Caki2 (cell line): ENCODE measurements at places on chromosomes 11 and 22. TPM values are rescaled to one million over a fixed set of nuclear protein-coding genes. Genes with fewer than 3 reads are reported as not detected.
A peak's percentile ranks its signal among the peaks of the same experiment; 100 is the strongest.

SOX6 gene
- 0.78 and 2.1 TPM in 2 replicates for total RNA-seq

THY1 gene
- total RNA-seq: 0.10 TPM in 1 of 2 replicates, not detected in the other

MMP12 gene
- total RNA-seq: not detected in 2 replicates

KCNJ11 gene
- 4.7 and 5.3 TPM in 2 replicates for total RNA-seq

DNA sequence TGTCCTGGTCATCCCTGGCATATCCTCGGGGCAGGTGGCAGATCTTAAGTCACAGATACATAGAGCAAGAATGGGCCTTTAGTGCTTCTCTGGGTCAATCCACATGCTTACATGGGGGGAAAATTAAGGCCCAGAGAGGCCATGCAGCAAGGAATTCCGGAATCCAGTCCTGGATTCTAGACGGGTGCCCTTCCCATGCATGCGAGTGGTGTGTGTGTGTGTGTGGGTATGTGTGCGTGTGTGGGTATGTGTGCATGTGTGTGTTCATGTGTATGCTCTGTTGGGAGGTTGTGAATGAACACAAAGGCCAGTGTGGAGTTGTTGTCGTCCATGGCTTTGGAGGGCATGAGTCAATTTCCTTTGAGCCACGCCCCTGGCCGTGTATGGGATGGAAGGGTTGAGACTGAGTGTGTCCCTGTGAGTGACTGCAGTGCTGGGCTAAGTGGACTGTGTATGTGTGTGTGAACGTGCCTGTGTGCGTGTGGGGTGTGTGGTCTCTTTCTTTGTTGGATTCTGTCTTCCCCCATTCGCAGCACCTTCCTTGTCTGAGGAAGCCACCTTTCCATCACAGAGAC, 33.4 kb upstream of the EIF3D start:
- DNase-seq: peak; percentile 23

- DNase-seq: no peak
Observed at GRCh38 chr11:106224172-106224571, 146.7 kb downstream of the AASDHPPT start.

CCDC87 gene
- total RNA-seq: 0.41 and 0.61 TPM in 2 replicates

DNA sequence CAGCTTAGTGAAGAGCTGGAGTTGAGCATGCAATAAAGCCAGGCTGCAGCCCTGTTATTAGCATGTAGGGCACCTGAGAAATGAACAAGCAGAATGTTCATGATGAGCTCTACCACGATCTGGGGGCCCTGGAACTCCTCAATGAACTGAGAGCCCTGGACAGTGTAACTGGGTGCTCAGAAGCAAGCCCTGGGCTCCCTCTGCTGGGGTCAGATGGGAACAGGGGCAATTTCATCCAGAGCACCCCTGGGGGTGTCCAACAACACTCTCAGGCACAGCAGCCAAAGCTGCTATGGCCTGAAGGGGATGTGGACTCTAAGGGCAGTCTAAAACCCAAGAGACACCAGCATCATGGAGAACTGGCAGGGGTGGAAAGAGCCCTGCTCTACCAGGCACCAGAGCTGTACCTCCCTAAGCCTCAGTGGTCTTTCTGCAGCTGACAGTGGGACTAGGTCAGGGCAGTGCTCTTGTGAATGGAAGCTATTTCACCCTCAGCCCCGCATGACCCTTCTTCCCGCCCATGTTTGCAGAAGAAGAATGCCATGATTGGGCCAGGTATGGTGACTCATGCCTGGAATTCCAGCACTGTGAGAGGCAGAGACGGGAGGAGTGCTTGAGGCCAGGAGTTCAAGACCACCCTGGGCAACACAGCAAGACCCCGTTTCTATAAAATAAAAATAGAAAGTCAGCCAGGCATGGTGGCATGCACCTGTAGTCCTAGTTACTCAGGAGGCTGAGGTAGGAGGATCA, 28.9 kb downstream of the THOC5 start:
- peak; percentile 30 for DNase-seq

APOL6 gene
- total RNA-seq: 21.3 and 21.5 TPM in 2 replicates

DNA sequence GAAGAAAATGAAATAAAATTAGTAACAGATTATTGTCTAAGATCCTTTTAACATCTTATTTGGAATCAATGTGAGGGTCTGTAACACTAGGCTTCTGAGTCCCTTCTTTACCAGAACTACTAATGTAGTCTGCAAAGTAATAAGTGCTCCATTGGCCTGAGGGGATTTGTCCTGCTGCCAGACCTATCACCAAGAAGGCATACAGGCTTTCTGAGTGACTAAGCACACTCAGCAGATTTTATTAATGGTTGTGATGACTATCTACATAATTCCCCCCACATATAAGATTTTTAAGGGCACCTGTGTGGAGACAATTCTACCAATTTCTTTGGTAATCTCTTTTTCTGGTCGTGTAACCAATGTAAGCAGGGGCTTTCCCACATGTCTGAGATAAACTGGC, 365.0 kb upstream of the FAT3 start:
- DNase-seq: peak; percentile 27

DNA sequence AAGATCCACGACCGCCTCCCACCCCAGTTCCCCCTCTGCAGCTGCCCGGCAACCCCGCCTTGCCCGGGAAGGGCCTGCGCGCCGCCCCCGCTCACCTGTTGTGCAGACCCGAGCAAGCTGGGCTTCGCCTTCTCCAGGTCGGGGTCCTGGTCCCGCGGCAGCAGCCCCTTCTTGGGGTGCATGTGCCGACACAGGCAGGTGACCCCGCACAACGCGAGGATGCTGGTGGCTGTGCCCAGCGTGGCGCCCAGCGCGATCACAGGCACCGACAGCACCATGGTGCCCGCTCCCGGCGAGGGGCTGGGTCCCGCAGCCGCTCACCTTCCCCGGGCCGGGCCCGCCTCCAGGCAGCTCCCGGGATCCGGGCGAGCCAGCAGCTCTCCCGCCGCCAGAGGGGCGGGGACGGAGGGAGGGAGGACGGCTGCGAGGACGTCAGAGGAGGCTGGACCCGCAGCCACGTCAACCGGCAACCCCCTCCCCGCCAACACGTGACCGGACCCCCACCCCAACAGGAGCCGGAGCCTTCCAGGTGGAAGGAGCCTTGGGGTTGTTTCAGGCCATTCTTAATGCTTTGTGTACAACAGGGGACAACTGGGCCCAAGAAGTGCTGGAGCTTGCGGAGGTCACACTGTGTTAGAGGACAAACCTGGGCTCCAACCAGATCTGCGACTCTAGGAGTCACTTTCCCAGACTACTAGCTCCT, at the start of gene SYT13:
Gene SYT13 (minus strand): TSS at position 412 of the 703 bp plus-strand sequence. CDS start 134 bp downstream, at position 278.
- DNase-seq: peak; percentile 73

GGTLC3 gene
- total RNA-seq: not detected in 2 replicates
